ENCODE measurements at places on chromosomes 3 and 15.

DNA sequence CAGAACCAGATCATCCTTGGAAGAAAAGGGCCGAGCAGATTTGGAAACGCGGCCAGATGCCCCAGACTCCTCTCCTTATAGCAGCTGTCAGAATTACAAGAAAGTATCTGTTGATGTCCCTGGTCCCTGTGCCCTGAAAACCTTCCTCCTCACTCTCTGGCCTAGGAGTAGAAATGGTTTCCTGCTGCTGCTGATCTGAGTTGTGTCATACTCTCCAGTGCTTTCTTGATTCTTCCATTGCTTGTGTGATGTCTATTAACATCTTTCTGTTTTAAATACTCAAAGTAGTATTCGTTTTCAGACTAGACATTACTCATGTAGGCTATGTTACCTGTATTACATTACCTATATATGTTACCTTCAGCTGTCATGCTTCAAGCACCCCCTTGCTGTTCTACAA is 26.8 kb upstream of the HERC1 start:
- DNase-seq: no peak

DNA sequence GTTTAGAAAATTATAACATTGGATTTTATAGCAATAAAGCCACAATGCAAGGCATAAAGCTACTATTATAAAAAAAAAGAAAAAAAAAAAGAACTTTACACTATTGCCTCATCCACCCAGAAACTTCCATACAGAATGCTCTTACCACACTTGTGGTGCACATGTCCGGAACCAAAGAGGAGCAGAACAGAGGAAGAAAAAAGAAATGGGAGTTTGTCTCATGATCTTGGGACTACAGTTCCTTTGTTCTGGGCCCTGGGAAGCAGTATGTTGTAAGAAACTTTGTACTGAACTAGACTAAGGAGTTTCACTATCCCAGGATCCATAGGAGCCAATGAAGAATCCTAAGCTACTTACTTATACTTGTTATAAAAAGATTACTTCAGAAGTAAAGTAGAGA is 36.1 kb downstream of the FMN1 start:
- DNase-seq: no peak

DNA sequence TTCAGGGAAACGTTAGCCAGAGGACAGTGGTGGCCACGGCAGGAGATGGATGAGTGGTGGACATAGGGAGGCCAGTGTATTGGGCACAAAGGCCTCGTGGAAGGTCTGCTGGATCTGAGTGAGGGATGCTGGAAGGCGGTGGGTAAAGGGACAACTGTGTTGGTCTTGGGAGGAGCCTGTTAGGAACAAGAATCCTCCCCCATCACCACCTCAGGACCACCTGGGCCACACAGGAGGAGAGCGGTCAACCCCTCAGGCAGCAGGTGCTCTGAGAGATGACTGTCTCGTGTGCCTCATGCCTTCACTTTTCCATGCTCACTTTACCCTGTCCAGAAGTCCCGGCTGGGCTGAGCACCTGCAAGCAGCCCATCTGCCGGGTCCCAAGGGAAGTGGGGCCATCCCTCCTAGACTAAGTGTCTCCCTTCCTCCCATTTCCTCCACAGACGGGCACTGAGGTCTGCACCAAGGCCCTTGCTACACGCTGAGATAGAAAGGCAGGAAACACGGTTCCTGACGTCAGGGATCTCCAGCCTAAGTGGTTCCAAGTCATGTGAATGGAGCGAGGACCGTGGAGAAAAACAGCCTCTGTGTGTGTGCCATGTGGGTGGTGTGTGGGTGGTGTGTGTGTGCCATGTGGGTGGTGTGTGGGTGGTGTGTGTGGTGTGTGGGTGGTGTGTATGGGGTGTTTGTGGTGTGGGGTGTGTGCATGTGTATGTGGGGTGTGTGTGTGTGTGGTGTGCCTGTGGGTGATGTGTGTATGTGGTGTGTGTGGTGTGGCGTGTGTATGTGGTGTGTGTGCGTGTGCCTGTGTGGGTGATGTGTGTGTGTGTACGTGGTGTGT is 47.8 kb upstream of the CTSH start:
- DNase-seq: no peak

- DNase-seq: peak; percentile 69
Observed at GRCh38 chr3:187802928-187803259, 57.6 kb upstream of the BCL6 start.

DNA sequence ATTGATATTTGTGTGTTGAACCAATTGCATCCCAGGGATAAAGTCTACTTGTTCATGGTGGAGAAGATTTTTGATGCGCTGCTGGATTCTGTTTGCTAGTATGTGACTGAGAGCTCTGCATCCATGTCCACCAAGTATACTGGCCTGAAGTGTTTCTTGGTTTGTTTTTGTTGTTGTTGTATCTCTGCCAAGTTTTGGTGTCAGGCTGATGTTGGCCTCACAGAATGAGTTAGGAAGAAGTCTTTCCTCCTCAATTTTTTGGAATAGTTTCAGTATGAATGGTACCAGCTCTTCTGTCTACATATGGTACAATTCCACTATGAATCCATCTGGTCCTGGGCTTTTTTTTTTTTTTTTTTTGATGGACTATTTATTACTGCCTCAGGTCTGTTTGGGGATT is 50.9 kb upstream of the OSTN start:
- DNase-seq: no peak

DNA sequence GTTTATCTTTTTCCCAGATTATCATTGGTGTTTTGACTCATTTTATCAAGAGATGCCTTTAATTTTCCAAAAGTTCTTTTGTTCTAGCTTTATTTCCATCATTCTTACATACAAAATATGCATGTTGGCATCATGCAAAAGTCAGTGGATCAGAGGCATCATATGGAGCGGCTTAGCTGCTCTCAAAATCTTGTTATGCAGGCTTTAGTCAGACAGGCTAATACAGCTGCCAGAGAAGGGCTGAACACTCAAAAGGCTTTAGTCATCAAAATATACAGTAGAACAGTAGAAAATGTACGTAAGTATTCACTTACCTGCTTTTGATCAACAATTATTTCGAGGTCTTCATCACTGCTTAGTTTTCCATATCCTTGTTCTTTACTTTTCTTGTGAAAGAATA is 65.5 kb downstream of the PEX5L start:
- no peak for DNase-seq

DNA sequence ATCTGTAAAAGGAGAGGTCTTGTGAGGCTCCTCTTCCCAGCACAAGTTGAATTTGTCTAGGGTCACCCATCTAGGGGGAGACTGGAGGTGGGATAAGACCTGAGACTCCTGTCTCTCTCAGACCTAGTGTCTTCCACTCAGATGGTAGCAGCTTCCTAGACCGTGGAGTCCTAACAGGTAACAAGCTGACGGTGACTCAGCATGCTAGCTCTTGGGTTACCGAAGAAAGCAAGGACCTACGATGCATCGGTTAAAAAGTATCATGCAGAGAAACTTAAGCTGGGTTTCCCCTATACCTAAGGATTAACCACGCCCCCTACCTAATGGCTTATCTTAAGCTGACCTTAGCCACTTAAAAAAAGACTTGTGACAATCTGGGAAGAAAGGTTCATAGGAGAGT is 7.6 kb downstream of the LRRN1 start:
- DNase-seq: no peak

DNA sequence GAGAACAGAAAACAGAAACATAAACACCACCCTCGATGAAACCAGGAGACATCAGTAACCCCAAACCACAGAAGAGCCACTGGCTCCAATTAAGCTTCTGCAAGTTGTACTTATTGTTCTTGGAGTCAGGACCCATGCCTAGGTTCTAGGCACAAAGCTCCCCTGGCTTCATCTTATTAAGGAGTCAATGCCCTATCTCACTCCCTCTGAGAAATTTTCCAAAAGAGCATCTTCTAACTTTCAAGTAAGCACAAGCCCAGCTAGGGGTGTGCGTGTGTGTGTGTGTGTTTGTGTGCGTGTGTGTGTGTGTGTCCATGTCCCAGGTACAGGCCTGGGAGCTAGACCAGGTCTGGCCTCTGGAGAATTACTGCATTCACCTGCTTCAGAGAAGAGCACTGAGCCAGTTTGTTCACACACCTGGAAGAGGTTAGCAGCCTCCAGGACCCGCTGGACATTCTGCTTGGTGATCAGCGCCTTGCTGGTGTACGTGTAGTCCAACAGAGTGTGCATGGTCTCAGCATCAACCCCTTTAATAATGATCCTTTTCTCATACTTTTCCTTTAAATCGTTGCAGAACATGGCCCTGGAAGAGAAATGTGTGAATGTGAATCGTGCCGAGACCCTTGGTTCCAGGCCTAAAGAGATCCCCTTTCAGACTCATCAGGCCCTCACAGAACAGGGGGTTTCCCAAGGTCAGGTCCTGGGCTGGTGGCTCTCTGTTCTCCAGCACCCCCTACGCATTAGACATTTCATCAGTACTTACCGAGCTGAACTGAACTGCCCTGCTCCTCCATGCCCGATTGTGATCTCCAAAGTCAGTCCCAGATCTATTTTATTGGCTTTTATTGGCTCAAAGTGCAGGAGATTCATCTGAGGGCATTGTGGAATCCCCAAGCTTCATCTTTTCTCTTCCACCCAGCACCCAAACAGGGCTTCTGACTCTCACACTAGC is 27.8 kb downstream of the KLHL6 start:
- no peak for DNase-seq

DNA sequence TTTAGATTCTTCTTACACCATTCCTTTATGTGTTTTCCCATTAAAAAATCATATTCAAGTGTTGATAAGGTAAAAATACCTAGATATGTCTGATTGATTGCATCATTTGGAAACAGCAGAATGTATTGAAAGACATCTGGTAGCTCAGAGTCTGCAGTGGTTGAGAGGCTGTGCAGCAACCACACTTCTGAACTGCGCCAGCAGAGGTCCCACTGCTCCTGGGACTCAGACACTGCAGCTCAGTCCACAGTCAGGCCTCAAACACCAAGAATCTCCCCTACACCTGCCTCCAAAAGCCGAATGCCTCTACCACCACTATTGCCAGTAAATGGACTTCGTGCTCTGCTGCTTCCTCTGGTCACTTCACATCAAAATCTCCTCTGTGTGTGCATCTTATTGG is 176.9 kb upstream of the LMCD1 start:
- peak; percentile 60 for DNase-seq

- no peak for DNase-seq
Observed at GRCh38 chr3:37114251-37115145, 59.9 kb downstream of the LRRFIP2 start.

- no peak for DNase-seq
Observed at GRCh38 chr3:183038757-183039156, 58.4 kb upstream of the DCUN1D1 start.

DNA sequence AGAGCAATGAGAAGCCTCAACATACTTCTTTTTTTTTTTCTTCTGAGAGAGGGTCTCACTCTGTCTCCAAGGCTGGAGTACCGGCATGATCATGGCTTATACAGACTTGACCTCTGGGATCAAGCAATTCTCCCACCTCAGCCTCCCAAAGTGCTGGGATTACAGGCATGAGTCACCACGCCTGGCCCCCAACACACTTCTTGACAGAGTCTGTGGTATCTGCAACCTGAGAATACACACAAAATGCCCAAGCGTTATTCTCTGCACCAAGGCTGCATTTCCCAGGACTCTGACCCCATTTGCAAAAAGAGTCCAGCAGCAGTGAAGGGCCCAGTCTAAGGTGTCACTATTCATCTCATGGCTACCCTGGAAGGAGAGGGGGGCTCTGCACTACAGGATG is 42.7 kb upstream of the BLM start:
- DNase-seq: no peak

- DNase-seq: no peak
Observed at GRCh38 chr3:140756240-140757016, 78.6 kb downstream of the TRIM42 start.

- DNase-seq: no peak
Observed at GRCh38 chr3:179526482-179526881, 36.2 kb upstream of the ACTL6A start.

DNA sequence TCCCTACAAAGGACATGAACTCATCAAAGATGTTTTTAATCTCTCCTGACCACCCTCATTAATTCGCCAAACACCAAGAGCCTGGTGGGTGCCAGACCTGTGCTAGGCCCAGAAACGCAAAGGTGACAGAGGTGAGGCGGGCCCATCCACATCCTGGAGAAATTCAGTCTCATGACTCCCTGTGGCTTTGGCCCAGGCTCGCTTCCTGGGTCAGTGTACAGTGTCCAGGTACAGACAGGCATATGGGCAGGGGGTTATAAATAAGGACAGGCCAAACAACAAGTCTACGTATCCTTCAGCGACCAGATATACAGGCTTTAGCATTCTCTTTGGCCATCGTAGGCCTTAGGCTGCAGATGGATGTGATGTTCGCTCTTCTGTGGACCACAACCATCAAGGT is 945 bp upstream of the PLA2G4F start:
- no peak for DNase-seq

- no peak for DNase-seq
Observed at GRCh38 chr15:30830961-30831360, 72.8 kb upstream of the FAN1 start.

GRCh38 chr15:67916565-67916964 is 76.7 kb upstream of the RNU6-1 start:
- no peak for DNase-seq

DNA sequence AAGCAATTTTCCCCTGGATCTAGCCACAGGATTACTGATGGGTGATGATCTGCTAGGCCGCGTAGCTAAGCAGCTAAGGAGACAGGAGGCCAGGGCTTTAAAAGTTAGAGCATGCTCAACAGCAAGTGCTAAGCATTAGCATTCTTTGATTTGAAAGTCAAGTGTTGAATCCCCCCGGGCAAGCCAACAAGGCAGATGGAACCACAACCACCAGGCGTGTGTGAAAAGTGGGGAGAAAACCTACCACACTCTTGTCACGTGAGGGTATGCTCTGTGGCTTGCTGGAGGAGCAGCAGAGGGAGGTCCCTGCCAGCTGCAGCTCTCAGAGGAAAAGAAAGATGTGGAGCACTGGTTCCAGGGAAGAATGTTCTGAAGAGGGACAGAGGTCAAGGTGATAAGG is 20.9 kb downstream of the SLC51A start:
- no peak for DNase-seq

DNA sequence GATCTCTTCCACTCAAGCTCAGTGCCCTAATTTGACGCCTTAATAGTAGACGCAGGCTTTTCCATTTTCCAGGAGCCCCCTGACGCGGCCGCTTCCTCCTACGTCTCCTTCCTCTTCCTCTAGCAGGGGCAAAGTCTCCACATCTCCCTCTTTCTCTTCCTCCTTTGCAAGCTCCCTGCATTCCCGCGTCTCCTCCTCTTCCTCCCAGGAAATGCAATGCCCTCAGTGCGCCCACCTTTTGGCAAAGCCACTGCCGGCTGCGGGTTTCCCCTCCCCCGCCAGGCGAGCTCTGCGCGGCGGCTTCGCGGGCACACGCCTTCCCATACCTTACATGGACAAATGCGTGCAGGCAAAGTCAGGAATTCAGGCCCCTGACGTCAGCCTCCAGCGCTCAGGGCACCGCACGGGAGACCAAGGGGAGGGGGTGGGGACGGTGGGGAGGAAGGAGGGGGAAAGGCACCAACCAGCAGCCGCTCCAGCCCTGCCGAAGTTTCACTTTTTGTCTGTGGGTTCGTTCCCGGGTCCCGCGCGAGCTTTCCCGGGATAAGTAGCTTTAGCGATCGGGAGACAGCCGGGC is 432 bp upstream of the LPP start:
- DNase-seq: peak; percentile 68

Measured in activated CD8-positive, alpha-beta memory T cell treated with anti-CD3 and anti-CD28 coated beads, Interleukin-2, amount 50 U/mL, for 48 hours (primary cell).